ENCODE measurements at places on chromosomes 2 and 18. TPM values are rescaled to one million over a fixed set of nuclear protein-coding genes. Genes with fewer than 3 reads are reported as not detected.

DNA sequence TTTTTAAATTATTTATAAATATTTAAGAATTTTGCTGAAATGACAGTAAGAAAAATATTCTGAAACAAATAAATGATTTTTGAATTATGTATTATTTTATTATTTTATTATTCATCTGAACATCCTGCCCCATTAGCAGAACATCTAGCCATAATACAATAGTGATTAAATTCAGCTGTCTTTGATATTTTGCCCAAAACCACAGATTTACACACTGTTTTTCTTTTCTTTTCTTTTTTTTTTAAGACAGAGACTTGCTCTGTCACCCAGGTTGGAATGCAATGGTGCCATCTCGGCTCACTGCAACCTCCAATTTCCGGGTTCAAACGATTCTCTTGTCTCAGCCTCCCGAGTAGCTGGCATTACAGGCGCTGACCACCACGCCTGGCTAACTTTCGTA, 1.9 kb upstream of the SCYGR1 start:
- no peak overlapping the region for H3K27ac ChIP-seq
- peaks cover 6% of the 10 kb centered on the region for H3K4me1 ChIP-seq
- no peaks in the 10 kb centered on the region for H3K36me3 ChIP-seq
- no peak for DNase-seq

GRCh38 chr2:233174137-233174536, 77.3 kb upstream of the ATG16L1 start:
- no peaks in the 10 kb centered on the region for H3K27me3 ChIP-seq
- peaks cover 42% of the 10 kb centered on the region for H3K36me3 ChIP-seq
- no peak overlapping the region for H3K27ac ChIP-seq
- DNase-seq: no peak
- no peak overlapping the region for H3K4me3 ChIP-seq

DNA sequence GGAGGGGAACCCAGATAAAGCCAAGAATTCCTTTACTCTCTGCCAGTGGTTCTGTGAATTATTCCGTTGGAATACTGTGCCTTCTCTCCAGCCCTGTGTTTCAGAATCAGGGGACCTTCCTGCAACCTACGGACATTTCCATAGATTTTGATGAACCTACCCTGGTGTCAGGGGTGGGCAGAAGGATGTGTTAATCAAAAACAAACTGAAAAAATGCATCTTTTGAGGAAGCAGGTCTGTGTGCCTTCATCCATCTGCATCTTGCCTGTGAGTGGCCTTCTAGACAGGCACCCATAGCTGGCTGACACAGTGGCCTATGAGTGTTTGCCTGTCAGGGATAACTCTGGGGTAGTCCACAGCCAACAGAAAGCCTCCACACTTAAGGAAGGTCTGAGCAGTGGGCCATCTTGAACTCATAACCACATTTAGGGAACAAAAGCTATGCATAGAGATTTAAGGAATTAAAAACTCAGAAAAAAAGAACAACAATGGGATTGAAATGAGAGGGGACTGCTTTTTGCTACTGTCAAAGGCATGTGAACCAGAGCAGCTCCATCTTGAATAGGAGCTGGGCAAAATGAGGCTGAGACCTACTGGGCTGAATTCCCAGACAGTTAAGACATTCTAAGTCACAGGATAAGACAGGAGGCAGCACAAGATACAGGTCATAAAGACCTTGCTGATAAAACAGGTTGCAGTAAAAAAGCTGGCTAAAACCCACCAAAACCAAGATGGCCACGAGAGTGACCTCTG, 45.9 kb upstream of the ITGA6 start:
- H3K4me1 ChIP-seq: no peaks in the 10 kb centered on the region
- H3K27ac ChIP-seq: no peak overlapping the region
- H3K36me3 ChIP-seq: peaks cover 2% of the 10 kb centered on the region
- H3K27me3 ChIP-seq: no peaks in the 10 kb centered on the region
- H3K4me3 ChIP-seq: no peak overlapping the region

- H3K4me3 ChIP-seq: no peak overlapping the region
- no peak overlapping the region for H3K27ac ChIP-seq
- H3K36me3 ChIP-seq: no peaks in the 10 kb centered on the region
- no peaks in the 10 kb centered on the region for H3K4me1 ChIP-seq
- no peak for DNase-seq
Observed at GRCh38 chr2:11566383-11566782, 32.5 kb downstream of the GREB1 start.

DNA sequence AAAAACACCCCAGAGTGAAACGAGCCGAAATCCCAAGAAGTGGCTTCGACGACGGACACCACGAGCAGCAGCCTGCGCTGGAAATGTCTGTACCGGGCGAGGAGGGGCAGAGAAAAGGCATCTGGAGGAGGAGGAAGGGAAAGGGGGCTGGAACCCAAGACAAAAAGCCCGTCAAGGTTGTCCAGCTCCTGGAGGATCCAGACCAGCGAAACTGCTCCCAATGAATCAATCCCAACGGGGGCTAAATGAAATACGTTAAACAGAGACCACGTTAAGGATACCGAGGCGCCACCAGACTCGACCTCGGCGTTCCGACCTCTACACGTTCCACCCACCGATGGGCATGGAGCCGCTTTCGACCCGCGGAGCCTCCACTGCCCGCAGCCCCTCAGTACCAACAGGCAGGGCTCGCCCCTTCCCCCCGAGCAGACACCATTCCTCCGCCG, 400 bp downstream of the CCDC88A start:
- H3K4me3 ChIP-seq: peak overlapping the region; percentile 92
- H3K27ac ChIP-seq: peak overlapping the region; percentile 73

DNA sequence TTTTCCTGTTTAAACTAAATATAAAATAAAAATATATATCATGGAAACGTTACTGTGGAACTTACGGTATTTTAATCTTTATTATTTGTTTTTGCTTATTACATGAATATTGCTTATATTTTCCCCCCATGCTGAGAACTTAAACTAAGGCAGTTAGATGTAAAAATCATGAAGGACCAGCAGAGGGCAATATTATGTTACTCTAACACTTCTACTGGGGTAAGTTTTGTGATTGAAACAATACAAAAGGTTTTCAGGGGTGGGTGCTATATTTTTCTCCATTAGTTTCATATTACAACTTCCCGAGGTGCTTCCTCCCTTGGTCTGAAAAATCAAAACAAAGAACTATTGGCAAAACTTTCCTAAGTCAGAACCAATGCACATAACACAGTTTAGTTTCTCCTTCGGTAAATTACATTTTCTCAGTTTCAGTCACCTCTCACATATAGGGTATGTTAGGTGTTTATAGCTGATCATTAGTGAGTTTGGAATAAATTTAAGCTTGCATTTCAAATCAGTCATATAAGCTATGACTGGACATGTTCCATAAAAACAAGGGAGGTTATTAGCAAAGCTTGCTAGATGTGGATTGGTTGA, 54.8 kb downstream of the ZNF407 start:
- H3K27me3 ChIP-seq: no peaks in the 10 kb centered on the region
- H3K4me3 ChIP-seq: no peak overlapping the region
- peaks cover 3% of the 10 kb centered on the region for H3K4me1 ChIP-seq
- DNase-seq: no peak
- no peak overlapping the region for H3K27ac ChIP-seq

Gene ALPG
- total RNA-seq: not detected

Gene LAMA1
- total RNA-seq: not detected

Gene SLC9A2
- 0.18 TPM for total RNA-seq

Gene SCN2A
- total RNA-seq: not detected

Gene CPLX4
- not detected for total RNA-seq

Gene PTPRM
- total RNA-seq: 3.0 TPM

Gene KYNU
- total RNA-seq: not detected

Gene SLC5A7
- not detected for total RNA-seq

Data from activated CD8-positive, alpha-beta T cell treated with anti-CD3 and anti-CD28 coated beads for 36 hours (primary cell).